ENCODE measurements at places on chromosomes 1 and 21.

GRCh38 chr21:41783476-41784180 lies 16.8 kb upstream of the RIPK4 start:
- no peak for DNase-seq

GRCh38 chr1:203968761-203969160 lies 104.2 kb upstream of the SOX13 start:
- DNase-seq = no peak

GRCh38 chr1:55418208-55419000 lies 203.2 kb upstream of the USP24 start:
- DNase-seq = no peak

GRCh38 chr1:65177457-65177856 lies 29.5 kb downstream of the AK4 start:
- no peak for DNase-seq

- DNase-seq = no peak
Measured at GRCh38 chr1:109091839-109092193, 1.3 kb downstream of the TMEM167B start.

DNA sequence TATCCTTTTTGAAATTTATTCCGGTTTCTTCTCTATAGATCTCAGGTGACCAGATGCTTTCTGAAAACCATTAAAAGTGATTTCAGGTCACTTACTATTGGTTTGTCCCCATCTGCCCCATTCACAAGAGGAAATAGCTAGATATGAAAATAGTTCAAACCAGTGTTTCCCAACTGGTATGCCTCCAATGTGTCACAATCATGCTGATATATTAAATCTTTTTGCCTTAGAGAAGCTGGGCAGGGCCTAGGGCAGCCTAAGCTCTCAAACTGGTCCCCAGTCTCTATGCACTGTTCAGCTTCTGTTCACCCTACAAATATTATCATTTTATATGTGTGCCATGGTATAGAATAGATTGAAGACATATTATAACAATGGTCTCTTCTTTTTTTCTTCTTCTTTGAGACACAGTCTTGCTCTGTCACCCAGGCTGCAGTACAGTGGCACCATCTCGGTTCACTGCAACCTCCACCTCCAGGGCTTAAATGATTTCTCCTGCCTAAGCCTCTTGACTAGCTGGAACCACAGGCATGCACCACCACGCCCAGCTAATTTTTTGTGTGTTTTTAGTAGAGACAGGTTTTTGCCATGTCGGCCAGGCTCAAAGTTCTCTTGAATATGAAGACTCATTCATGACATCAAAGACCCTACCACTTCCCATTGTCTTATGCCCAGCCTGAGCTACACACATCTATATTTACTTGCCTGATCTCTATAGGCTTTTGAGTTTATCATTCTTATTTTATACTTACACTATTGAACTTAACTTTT lies 15.7 kb downstream of the PTPN22 start:
- DNase-seq = no peak

DNA sequence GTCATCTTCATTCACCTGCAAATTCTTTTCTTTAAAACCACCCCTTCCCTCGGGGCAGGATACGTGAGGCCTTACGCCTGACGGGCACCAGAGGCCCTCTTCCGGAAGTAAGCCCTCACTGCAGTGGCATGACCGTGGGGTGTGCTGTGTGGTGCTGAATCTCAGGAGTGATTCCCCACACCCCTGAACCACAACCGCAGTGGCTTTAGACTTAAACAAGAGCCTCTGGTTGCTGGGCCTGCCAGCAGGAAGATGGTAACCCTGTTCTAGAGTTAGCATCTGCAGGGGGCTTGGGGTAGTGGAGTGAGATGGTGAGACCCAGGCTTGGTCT lies 12.1 kb downstream of the BSND start:
- no peak for DNase-seq

DNA sequence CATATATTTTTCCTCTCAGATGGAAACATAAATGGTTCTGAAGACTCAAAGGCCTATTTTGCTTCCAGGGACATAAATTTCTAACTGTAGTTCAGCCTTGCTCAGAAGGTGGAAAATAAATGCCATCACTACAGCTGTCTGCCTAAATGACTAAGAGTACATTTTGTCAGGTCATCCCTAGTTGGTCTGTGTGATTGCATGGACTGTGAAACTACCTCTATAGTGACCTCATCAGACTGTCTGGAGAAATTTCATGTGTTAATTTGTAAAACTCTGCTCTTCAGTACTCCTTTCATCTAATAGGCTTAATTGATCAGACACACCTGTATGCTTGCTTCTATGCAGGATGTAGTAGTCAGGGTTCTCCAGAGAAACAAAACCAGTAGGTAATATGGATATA lies 886.9 kb downstream of the AMY1C start:
- no peak for DNase-seq

GRCh38 chr1:118564961-118565703 lies 380.1 kb upstream of the SPAG17 start:
- no peak for DNase-seq

DNA sequence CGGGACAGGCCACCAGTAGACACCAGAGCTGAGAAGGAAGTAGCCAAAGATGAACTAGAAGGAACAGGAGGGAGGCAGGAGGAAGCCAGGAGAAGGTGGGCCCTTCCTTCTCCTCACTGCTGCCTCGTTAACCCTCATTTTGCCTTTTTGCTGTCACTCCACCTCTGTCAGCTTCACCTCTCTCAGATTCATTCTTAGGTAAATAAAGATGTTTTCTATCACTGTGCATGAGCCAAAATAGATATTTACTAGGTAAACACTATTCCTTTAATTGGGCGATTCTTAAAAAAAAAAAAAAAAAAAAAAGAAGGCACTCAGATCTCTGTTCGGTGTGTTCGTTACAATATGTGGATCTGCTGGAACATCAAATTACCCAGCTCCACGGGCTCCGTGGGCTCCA lies 112.3 kb downstream of the GLUL start:
- DNase-seq = no peak

Data from T-helper 22 cell (primary cell).